ENCODE measurements at places on chromosomes 7 and 10.

DNA sequence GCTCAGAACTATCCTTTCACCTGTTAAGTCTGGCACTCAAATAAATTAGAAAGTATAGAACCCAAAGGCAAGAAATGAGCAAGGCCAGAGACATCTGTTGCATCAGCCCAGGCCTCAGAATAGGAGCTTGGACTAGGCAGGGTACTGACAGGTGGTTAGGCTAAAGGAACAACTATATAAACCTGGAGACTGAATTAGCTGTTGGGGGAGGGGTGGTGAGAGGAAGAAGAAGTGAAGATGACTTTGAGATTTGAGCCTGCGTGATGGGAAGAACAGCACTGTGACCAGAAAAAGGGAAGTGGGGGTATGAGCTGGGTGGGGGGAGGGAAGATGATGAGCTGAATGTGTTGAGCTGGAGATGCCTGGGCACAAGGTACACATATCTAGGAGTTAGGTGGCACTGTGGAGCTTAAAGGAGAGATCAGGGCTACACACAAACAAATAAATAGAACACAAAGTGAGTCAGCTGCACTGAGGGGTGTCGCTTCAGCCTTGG lies 244.7 kb downstream of the PTEN start:
- DNase-seq = no peak

GRCh38 chr7:65441010-65441409 lies 67.4 kb downstream of the ZNF92 start:
- DNase-seq = no peak

DNA sequence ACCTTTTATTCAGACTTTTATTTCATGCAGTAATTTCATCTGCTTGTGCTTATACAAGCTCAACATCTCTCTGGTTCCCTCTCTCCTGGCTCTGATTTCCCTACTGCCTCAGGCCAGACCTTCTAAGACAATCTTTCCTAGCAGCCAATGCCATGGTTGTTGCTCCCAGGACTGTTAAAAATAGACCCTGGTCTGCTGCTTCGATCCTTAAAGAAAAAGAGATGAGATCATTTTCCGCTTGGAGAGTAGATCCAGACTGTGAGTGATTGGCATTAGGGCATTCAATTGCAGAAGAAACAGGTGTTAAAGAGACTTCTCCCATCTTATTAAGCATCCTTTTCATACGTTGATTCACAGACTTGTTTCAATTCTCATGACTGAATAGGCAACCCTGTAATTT lies 68.4 kb upstream of the ITGB1 start:
- no peak for DNase-seq

GRCh38 chr7:155568333-155568660 lies 21.9 kb upstream of the CNPY1 start:
- DNase-seq = no peak

DNA sequence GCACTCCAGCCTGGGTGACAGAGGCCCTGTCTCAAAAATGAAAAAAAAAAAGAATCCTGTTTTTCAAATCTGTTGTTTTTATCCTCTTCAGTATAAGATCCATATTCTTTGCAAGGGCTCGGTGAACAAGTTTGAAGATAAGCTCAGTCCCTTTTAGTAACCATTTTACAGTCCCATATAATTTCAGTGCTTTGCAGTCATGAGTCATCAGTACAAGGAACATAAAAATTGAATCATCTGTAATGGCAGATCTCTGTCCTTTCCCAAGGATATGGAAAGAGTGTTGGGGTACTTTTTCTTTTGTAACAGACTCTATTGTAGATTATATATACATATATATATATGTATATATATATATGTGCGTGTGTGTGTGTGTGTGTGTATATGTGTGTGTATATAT lies 52.2 kb upstream of the ZPBP start:
- no peak for DNase-seq

DNA sequence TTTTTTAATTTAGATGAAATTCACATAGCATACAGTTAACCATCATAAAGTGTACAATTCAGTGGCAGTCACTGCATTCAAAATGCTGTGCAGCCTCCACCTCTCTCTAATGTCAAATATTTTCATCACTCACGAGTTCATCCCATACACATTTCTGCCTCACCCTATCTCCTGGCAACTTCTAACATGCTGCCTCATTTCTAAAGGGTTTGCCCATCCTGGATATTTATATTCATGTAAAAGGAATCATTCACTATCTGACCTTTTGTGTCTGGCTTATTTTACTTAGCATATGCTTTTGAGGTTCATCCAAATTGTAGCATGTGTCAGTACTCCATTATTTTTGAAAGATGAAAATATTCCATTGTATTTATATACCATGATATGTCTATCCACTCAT lies 286.9 kb upstream of the VSTM2A start:
- DNase-seq = no peak

DNA sequence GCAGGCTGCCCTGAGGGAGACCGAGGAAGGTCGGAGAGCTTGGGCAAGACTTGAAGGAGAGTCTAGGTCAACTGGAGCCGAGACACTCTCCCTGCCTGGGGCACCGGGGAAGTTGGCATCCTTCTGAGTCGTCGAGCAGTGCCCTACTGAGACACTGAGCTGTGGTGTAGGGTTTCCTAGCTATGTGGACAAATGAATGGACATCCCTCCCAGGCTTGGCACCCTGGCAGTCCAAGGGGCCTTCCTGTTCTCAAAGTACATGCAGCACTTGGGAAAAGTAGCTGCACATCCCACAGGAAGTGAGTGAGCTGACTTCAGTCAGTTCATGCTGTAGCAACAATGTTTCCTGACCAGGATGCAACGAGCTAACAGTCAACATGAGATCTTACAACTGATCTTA lies 57.2 kb upstream of the INPP5A start:
- no peak for DNase-seq

Measured in NCI-H1105 treated with DMSO at 0.1 percent for 48 hours (cell line).